Fibroblast of villous mesenchyme (primary cell): ENCODE measurements at places on chromosomes 4 and X. TPM values are rescaled to one million over a fixed set of nuclear protein-coding genes. Genes with fewer than 3 reads are reported as not detected.

DNA sequence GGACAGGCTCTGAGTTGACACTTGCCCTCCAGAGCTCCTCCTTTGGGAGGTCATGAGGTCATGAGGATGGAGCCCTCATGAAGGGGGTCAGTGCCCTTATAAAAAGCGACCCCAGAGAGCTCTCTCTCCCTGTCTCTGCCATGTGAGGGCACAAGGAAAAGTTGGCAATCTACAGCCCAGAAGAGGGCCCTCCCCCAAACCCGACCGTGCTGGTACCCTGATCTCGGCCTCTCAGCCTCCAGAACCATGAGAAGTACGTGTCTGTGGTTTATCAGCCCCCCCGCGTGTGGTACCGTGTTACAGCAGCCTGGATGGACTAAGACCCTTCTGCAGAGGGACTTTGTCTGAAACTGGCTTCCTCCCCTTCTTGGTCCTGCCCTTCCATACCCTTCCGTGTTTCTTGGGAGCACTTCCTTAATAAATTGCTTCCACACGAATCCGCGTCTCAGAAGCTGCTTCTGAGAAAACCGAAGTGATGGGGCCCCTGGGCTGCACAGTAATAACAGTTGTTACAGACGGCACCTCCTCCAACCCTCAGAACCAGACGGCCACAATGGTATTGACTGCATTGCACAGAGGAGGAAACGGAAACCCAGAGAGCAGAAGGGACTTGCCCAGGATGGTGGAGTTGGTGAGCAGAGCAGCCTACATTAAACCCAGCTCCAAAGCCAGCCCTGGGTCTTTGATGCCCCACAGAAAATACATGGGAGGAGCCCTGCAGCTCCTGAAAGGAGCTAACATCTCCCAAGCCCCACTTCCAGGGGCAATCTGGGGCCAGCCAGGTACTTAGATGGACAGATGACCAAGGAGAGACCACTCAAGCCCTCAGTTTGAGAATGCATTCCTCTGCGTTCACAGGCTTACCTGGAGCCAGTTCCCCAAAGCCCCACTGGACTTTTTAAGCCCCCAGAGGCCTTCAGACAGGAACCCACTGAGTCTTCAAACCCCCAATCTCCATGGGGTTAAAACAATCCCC, 242.7 kb downstream of the BCOR start:
- no peak for DNase-seq

The SOD3 gene
- 14.2 and 21.9 TPM in 2 replicates for total RNA-seq

The HTR2C gene
- total RNA-seq: under 0.01 TPM in 2 replicates

- no peak for DNase-seq
Observed at GRCh38 chr4:37054531-37055077, 189.9 kb upstream of the NWD2 start.

The RPA4 gene
- 0.43 and 1.3 TPM in 2 replicates for total RNA-seq

DNA sequence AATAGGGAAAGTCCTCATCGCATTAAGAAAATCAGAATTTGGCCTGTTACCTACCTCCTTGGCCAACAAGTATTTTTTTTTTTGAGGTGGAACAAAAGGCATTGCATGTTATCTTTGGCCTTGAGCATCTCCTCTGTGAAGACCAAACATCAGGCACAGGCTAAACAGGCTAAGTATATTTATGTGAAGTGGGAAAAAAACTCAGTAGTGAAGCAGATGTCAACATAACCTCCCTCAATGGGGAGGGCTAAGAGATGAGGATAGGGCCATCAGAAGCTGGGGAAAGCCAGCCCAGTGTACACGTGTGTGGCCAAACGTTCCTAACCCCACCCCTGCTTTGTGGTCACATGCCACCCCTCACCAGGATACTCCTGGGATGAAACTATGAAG, 102.5 kb downstream of the FNIP2 start:
- DNase-seq: peak; percentile 9

The TMSB15B gene
- 3.5 and 6.5 TPM in 2 replicates for total RNA-seq

- no peak for DNase-seq
Observed at GRCh38 chrX:143306991-143307937, 210.0 kb downstream of the SPANXN3 start.

DNA sequence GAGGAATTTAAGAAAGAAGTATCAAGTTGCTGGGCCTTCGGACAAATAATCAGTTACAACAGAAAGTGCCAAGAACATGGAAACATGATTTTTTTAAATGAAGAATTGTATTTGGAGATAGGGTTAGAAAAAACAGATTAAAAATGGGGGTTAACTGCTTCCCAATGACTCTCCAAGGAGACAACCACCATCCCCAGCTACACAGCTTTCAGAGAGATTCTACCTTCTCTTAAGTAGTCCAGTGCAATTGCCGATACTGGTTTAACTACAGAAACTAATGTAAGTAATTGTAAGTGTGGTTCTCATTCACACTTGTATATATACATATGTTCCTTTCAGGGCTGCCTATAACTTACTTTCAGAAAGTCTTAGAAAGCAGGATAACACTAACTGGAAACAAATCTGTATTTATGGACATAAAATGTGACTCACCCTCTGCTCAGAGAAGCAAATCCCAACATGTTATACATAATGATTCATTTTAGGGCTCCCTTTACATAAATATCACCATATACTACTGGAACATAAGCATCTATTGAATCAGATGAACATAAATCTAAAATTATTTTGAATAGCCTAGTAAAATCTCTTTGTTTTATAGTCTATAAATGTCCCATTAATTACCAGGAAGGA, 248.9 kb upstream of the UGT8 start:
- peak; percentile 27 for DNase-seq

DNA sequence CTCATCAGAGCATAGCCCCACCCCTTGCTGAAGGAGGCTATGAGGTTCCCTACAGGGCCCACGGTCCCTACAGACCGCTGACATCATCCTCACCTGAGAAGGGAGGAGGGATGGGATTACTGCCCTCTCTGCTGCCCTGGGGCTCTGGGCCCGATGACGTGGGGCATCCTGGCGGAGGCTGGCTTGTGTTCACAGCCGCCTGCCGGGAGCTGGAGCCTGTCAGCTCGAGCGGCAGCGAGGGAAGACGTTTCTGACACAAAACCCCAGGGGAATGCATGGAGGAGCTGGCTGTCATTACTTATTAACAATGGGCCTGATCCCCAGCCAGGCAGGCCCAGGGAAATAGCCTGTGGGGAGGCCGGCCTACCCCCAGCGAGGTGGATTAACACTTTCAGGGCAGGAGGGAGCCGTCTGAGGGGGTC, 106.6 kb upstream of the ATP6AP2 start:
- no peak for DNase-seq

- no peak for DNase-seq
Observed at GRCh38 chr4:116150152-116150551, 935.2 kb downstream of the TRAM1L1 start.

- DNase-seq: peak; percentile 50
Observed at GRCh38 chr4:188015025-188015940, 19.7 kb downstream of the ZFP42 start.

- no peak for DNase-seq
Observed at GRCh38 chr4:13203101-13203500, 281.0 kb downstream of the RAB28 start.

DNA sequence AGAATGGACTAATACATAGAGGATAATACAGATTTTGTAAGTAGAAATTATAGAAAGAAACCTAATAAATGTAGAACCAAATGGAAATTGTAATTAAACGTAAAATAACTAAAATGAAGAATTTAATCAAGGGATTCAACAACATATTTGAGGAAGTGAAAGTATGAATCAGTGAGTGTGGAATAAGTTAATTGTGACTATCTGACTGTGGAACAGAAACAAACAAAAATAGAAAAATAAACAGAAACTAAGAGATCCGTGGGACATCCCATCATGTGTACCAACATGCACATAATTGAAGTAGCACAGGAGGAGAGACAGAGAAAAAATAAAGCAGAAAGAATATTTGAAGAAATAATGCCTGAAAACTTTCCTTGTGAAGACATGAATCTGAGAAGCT, 208.6 kb upstream of the TACR3 start:
- no peak for DNase-seq

- DNase-seq: no peak
Observed at GRCh38 chrX:19616959-19617358, 101.7 kb upstream of the MAP3K15 start.

GRCh38 chr4:74006009-74006476, 7.6 kb upstream of the CXCL5 start:
- DNase-seq: peak; percentile 30

The AFM gene
- not detected in 2 replicates for total RNA-seq

The TMPRSS11D gene
- total RNA-seq: not detected in 2 replicates

GRCh38 chrX:17792826-17793225, 55.5 kb downstream of the SCML1 start:
- DNase-seq: no peak

- peak; percentile 63 for DNase-seq
Observed at GRCh38 chrX:111102636-111103035, 6.6 kb downstream of the PAK3 start.

- peak; percentile 40 for DNase-seq
Observed at GRCh38 chr4:122900314-122900713, 22.1 kb downstream of the NUDT6 start.

DNA sequence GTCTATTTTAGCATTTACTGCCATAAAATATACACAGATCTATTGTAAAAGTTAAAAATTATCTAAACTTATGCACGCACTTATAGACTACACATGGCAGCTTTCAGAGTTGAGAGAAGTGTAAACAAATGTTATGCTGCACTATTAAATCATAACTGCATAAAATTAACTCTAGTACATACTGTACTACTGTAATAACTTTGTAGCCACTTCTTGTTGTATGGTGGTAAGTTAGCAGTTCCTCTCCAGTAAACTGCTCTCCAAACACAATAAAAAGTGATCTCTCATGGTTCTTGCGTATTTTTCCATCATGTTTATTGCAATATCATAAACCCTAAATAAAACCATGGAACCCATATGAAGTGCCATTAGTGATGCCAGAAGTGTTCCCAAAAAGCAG, 9.6 kb downstream of the DDX60 start:
- no peak for DNase-seq

- DNase-seq: no peak
Observed at GRCh38 chr4:1133033-1133432, 19.7 kb upstream of the RNF212 start.

The GAGE12J gene
- total RNA-seq: not detected in 2 replicates

DNA sequence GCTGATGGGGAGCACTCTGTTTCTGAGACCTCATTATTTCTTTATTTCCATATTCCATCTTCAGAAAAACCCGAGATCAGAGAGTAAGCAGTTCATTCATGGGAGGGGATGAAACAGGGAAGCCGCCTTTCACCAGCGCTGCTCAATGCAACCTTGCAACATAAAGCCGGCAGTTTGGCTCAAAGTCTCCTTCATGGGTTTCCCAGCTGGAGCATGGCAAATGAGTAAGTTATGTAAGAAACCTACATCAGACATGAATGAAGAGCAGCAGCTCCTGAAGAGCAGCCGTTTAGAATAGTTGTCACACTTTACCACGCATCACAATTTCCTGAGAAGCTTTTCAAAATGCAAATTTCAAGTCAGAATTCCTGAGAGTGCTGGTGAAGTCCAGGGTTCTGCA, 578.8 kb downstream of the FSTL5 start:
- DNase-seq: no peak

DNA sequence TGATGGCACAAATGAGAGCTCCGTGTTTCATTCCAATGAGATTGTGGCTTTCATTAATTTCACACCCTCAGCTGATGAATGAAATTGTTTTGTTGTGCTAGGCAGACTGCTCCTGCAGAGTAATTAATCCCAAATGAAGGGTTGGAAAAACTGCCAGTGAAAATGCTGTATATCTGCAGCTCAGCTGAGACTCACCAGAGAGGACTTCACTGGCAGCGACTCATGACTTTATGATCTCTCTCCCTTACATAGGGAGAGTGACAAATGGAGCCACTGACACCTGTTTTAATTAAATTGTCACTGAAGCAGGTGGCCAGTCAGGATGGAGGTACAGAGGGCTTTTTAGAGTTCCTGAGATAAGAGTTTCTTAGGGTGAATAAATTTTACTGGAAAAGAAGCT, 24.8 kb downstream of the GRXCR1 start:
- no peak for DNase-seq

The TMEM187 gene
- 5.2 and 7.1 TPM in 2 replicates for total RNA-seq

The SPIN2B gene
- 6.1 and 7.8 TPM in 2 replicates for total RNA-seq

DNA sequence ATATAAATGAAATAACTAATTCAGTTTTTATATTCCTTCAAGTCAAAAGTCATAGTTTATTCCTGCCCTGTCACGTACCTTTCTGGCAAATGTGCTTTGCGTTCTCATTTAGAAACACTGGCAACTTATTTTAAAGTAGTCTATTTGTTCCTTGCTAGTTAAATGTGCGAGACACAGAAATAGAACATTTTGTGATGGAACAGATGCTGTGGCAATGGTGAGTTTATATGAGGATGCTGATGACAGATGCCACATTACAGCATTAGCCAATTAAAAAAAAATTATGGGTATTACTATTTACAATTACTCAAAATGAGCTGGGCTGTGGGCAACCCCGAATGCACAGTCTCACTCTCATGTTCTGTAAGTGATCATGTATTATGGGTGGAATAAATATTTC, 26.1 kb upstream of the EPHA5 start:
- DNase-seq: no peak

DNA sequence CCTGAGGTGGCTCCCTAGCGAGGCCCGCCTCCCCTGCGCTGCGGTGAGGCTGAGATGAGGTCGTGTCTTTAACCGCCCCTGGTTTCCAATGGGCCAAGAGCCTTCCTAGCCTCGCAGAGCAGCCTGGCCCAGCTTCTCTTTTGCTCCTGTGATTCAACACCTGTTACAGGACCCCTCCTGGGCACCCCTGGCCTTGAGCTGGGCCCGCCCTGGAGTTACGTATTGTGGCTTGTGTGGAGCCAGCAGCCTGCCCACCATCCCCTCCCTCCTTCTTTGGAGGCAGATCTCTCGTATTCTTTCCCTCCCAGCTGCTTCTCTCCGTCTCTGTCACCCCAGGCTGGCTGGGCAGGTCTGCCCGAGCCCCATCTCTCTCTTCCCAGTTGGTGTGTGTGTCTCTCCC, 19.3 kb upstream of the UBA1 start:
- no peak for DNase-seq

DNA sequence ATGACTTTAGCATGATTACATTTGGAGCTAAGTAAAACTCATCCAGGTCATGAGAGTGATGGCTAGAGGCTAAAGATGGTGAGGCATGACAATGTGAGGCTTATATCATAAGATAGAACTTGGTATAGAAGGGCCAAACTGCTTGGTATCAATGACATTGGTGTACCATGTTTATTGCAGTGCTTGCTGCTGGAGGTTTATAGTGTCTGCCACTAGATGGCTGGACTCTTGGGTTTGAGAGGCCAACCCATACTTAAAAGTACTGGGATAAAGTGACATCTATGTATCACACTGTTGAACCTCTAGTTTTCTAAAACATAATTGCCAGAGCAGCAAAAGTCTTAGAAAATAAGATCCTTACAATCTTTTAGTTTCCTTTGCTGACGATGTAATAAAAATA, 83.0 kb upstream of the TACR3 start:
- no peak for DNase-seq

DNA sequence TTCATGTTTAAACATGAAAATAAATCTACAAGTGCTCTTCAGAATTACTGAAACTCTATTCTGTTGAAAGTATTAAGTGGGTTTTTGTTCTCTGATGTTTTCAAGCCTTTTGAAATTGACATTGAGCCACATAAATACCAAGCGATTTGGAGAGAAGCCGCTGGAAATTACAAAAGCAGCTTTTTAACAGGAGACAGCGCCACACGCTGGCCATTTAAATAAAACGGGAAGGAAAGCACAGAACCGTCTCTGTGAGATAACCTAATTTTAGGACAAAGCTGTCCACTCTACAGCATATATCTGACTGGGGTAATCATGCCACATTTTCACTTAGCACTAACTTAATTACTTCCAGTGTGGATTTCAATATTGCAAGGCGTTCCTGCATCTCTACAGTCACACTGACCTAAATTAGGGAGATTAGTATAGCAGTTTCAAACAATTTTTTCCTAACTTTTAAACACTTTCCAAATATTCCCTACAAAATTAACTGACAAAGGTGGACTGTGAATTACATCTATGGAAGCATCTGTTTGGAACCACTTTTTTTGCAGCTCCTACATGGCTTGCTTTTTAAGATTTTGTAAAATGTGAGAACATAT, 6.8 kb upstream of the ANOS1 start:
- DNase-seq: peak; percentile 36
